Pancreas (tissue), 10 donors: ENCODE measurements at places on chromosomes 6 and 20.

GRCh38 chr6:138406443-138406842 lies 2.4 kb downstream of the HEBP2 start:
- H3K27ac ChIP-seq, result no peak overlapping the region
- no peak overlapping the region for H3K4me3 ChIP-seq
- no peaks in the 10 kb centered on the region for H3K27me3 ChIP-seq

DNA sequence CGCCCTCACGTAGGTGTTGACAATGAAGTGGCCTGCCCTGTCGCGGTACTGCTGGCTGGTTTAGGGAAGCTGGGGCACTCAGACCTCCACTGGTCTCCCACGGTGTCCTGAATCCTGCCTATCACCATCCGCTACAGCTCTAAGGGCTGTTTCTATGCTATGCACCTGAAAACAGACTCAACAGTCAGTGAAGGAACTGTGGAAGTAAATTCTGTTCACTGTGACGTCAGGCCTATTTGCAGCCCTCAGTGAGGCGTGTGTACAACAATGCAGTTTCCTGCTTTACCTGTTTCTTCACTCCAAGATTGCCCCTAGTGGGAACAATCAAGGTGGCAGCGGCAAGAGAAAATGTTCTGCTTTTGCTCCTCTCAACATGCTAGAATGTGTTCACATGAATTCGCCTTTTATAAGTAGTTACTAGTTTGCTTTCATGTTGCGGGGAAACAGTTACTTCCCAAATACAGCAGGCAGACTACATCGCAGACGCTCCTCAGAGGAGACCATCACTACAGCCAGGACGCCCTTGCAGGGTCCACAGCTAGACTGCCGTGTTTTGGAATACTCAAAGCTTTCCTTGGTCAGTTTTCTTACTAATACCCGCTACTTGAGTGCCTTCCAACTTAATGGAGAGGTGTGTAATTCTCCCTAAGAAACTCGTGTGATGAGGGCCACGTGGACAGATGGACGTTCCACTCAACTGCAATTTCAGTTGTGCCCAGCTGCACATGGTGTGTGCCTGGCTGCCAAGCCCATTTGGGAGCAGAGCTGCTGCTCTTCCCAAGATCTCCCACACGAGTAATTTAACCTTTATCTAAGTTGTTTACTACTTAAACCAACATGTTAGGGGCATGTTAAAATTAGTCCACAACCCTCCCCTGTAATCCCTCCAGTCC lies 25.4 kb downstream of the DIDO1 start:
- peaks cover 12% of the 10 kb centered on the region for H3K36me3 ChIP-seq
- peak overlapping the region; percentile 59 for H3K27ac ChIP-seq
- H3K4me3 ChIP-seq, result no peak overlapping the region
- no peak for DNase-seq
- H3K4me1 ChIP-seq, result no peaks in the 10 kb centered on the region

DNA sequence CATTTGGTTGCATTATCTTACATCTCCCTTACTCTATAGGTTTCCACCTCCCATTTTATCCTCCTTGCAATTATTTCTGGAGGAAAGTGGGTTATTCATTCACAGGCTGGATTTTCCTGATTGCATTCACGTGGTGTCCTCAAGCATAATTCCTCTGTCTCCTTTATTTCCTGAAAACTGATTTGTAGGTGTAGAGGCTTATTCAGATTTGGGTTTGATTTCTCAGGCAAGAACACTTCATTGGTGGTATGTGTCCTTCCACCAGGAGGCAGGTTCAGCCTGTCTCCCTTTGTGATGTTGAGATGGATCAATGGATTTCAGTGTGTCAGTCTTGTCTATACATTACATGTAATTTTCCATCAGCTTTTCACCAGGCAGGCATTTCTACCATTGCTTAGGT lies 17.3 kb downstream of the DNPH1 start:
- no peak for DNase-seq
- no peak overlapping the region for H3K4me3 ChIP-seq
- H3K36me3 ChIP-seq, result no peaks in the 10 kb centered on the region
- no peaks in the 10 kb centered on the region for H3K27me3 ChIP-seq
- H3K4me1 ChIP-seq, result no peaks in the 10 kb centered on the region
- H3K27ac ChIP-seq, result peak overlapping the region; percentile 10

DNA sequence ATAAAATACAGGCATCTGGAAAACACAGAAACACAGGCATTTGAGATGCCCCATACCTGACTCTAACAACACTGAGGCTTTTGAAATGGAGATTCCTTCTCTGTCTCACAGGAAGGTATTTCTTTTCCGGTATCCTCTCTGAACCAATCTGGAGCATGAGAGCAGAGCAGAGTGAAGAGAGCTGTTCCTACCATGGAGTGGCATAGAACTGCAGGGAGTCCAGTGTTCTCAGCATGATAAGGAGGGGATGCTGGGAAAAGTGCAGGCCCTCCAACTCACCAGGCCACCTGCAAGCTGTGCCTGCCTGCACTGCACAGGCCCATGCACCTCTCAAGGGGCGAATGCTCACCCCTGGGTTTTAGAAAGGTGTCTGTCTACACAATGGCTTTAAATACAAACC lies 89.2 kb downstream of the FOXA2 start:
- H3K4me3 ChIP-seq, result no peak overlapping the region
- no peak overlapping the region for H3K27ac ChIP-seq
- H3K27me3 ChIP-seq, result no peaks in the 10 kb centered on the region
- H3K4me1 ChIP-seq, result peaks cover 21% of the 10 kb centered on the region

DNA sequence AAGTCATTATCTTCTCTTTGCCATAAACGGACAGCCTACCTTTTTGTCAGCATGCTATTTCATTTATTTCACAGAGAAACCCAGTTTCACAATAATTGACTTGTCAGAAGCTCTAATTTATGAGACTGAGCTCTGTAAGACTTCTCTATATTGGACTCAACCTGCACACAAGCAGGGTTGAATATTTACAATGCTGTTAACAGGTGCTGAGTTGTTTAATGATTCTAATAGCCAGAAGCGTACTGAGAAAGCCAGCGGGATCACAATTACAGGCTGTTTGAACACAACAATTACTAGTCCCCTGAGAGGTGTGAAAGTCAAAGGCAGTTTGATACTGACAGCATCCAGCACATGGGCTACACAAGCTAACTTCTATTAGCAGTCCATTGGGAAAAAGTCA lies 128.2 kb upstream of the SIM1 start:
- H3K4me3 ChIP-seq, result no peak overlapping the region
- H3K36me3 ChIP-seq, result no peaks in the 10 kb centered on the region
- H3K4me1 ChIP-seq, result peaks cover 7% of the 10 kb centered on the region
- no peak overlapping the region for H3K27ac ChIP-seq
- H3K27me3 ChIP-seq, result no peaks in the 10 kb centered on the region
